Cortex of kidney (tissue), 1 donor: ENCODE measurements at places on chromosomes 1 and 21.

DNA sequence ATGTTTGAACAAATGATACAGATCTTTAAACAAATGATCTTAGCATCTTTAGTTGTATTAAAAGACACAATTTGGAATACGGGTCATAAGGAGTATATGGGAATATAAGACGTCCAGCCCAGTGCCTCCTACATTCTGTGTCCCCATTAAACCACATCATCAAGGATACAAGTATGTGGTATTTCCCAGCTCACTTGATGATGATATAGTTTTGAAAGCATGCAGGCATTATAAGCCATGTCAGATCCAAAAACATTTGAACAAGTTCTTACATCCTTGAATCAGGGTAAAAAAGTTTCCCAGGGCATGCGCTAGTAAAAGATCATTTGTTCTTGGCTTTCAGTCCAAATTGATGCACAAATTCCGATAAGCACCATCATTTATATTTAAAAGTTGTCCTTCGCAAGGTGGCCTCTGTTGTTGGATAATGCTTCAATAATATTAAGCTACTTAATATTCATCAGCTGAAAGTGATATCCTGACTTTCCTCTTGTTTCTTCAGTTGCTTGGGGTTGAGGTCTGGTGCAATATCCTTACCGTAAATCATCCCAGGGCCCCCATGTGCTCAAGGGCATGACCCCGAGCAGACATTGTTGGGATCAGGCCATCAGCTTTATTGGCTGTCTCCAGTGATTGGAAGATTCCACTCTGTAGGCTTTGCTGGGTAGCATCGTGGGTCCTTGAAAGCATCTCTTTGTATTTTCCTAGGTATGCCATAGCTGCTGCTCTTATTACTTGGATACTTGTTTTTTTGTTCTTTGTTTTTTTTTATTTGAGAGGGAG is 61.8 kb downstream of the CENPF start:
- no peak for DNase-seq

- no peak for DNase-seq
Observed at GRCh38 chr1:90277270-90277669, 282.4 kb downstream of the ZNF326 start.

DNA sequence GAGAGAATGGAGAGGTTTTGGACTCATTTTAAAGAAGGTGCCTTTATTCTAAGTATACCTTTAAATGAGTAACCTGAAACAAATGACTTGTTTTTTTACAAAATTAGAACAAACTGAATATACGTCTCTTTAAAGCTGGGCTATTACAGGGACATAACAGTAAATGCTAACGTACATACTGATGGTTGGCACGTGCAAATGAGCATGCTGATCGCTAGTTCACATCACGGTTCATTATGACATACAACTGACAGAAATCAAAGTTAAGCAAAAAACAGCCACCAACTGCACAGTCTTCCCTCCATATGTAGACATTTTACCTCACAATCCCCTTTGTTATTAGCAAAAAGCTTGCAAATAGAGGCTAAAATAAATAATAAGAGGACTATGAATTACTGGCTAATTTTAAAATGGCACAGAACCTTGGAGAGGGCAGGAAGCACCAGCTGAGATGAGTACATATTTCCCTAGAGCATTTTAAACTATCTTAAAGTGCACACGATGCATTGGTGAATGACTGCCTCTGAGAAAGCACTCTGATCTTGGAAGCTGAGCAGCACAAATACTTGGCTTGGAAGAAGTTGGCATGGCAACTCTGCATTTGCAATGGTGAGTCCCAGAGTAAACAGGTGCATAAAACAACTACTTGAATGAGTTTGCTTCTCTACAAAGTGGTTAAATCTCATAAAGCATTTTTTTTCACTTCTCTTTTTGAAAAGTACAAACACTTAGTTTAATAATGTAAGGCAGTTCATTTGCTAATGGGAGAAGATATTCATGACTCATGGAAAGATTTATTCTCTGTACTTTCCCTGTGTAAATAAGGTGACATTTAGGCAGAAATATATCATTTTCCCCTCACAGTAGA is 204.7 kb downstream of the LHX8 start:
- no peak for DNase-seq

DNA sequence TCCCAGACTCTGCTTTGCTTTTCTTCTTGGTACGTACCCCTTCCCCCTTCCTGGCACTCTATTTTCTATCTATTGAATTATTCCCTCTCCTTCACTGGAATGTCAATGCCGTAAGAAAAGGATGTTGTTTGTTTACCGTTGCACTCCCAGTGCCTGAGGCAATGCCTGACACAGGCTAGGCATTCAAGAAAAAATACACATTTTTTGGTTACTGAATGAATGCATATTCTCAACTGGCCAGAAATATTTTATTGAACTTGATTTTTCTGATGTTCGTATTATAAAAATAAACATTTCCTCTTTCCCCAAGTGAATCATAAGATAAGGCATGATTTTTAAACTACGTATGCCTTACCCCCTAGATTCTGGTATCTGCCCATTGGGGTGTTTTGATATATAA is 41.2 kb downstream of the GNG12 start:
- DNase-seq: no peak

- no peak for DNase-seq
Observed at GRCh38 chr1:54800041-54800898, 853 bp downstream of the TTC22 start.

- DNase-seq: no peak
Observed at GRCh38 chr1:154483941-154484803, 17.8 kb upstream of the TDRD10 start.

GRCh38 chr1:42960566-42961311 is 2.1 kb upstream of the SLC2A1 start:
- no peak for DNase-seq

DNA sequence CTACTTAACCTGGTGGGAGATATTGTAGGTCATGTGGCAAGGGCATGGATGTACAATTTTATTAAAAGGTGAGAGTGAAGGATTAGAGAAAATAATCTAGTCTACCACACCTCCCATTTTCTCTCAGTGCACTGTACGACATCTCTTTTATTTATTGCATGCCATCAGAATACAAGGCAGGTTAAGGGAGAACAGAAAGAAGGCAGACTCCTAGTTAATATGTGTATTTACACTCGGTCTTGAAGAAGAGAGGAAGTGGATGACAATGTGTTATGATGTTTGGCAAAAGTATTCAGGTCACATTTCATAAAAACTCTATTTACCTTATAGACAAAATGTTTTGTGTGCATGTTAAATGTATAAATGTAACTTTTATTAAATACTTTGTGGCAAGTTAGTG is 306.1 kb downstream of the CTH start:
- no peak for DNase-seq

DNA sequence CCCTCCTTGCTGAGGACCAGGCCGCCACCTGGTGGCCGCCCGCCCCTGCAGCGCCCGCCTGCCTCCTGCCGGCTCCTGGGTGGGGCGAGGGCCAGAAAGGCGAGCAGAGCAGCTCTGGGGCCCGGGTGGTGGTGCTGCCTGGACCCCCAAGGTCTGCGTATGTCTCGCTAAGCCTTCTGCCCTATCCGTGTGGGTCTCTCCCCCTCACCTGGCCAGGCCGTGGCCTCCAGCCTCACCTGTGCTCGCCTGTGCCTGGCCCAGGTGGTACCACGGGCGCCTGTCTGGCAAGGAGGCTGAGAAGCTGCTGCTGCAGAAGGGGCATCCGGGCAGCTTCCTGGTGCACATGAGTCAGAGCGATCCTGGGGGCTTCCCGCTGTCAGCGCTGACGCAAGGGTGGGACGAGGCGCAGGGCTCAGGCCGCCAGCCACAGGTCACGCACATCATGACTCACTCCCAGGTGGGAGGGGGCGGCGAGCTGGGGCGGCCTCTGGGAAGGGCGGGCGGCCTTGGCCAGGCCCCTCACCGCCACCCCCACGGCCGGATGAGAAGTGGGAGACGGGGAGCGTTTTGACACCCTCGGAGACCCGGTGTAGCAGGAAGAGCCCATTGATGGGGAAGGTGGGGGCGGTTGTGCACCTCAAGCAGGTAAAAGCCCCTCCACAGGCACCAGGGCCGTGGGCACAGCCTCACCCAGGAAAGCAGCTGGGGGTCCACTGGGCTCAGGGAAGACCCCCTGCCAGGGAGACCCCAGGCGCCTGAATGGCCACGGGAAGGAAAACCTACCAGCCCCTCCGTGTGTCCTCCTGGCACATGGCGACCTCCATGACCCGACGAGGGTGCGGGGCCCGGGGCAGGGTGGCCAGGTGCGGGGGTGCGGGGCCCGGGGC is 9.9 kb downstream of the RNF223 start:
- no peak for DNase-seq

- no peak for DNase-seq
Observed at GRCh38 chr1:165259706-165260428, 96.6 kb downstream of the LMX1A start.

GRCh38 chr1:153942766-153943549 is 3.6 kb downstream of the DENND4B start:
- no peak for DNase-seq

DNA sequence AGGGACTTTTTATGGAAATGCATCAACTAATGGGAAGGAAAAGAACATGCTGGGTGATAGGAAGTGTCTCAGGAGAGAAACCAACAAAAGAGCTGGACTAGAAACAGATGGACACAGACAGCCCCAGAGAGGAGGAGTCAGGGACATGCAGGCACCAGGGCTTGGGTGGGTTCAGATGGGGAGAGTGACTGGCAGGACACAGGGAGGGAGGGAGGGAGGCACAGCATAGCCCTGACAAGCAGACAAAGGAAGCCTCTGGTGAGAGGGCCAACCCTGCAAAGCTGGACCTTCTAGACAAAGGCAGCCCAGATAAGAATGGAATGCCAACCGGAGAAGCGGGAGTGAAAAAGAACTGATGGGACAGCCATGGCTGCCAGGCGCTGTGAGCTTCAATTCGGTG is 568.8 kb downstream of the AJAP1 start:
- no peak for DNase-seq

GRCh38 chr1:211829343-211830054 is 1.1 kb downstream of the LPGAT1 start:
- no peak for DNase-seq

- no peak for DNase-seq
Observed at GRCh38 chr21:41520560-41521442, 12.8 kb upstream of the TMPRSS2 start.

DNA sequence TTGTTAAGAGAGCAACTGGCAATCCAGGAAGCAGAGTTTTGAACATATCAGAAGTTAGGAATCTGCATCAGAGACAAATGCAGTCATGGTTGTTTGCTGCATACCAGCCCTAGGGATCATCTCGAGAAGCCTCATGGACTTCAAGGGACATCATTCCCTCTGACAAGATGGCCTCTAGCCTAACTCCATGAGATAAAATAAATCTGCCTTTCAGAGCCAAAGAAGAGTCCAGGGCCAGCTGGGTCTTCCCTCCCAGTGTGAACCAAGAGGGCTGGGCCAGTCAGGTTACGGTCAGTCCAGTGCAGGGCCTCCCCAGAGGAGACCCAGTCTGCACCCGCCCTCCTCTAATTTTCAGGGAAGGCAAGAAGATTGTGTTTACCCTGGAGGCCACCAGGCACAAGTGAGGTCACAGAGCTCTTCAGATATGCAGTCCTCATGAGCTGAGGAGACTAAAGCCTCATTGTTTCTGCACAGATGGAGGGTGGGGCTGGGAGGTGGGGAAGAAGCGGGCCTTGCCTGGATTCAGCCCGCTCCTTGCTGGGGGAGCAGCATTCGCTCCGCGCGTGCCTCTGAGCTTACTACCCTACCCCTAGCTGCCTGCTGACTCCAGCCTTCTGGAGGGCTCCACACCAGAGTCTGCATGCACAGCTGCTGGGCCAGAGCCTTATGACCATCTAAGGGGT is 52.8 kb downstream of the CAPN2 start:
- DNase-seq: no peak

DNA sequence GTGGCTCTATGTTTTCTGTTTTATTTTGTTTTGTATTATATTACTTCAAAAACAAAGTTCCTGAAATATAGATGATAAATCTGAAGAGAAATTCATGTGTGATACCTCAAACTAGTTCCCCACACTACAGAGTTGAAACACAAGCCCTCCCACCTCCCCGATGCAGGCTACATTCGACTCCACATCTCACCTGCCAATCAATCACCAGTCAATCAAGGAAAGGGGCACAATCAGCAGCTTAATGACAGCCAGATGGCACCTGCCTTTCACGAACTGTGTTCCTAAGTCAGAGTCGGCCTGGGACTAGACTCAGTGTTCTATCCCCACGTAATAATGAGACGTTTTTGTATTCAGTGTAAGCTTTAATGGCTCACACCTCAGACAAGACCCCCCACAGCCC is 313.4 kb downstream of the SPATA17 start:
- DNase-seq: no peak

DNA sequence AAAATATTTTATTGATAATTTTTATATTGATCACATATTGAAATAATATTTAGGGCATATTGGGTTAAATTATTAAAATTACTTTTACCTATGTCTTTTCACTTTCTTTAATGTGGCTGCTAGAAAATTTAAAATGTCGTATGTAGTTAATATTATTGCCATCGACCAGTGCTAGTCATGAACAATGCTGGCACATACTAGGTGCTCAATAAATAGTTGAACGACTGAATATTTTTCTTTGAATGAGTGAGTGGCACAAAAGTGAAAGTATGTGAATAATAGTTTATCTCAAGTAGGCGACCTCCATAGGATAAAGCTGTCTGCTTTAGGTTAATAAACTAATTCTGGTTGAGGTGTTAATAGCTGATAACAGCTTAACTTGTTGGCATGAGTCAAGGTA is 150.8 kb upstream of the FGGY start:
- DNase-seq: no peak

DNA sequence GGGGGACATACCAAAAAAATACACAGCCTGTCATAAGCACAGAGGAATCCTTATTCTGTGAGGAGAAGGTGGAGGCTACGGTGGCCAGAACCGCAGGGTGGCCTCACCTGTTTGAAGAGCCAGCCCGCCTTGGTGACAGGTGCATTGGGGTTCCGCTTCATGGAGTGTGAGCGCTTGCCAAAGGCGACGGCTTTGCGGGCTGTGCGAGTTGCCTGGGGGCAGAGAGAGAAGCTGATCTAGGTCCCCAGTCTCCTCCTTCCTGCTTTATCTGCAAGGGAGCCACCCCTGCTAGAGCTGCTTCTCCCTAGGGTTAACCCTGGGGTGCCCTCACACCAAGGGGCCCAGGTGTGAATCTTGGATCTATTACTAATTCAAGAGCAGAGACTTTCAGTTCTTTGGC is 54.3 kb upstream of the GOLT1A start:
- DNase-seq: no peak

- DNase-seq: no peak
Observed at GRCh38 chr21:25572861-25573310, 34.4 kb downstream of the MRPL39 start.
